ENCODE measurements at places on chromosomes 6 and 20.
A peak's percentile ranks its signal among the peaks of the same experiment; 100 is the strongest.

DNA sequence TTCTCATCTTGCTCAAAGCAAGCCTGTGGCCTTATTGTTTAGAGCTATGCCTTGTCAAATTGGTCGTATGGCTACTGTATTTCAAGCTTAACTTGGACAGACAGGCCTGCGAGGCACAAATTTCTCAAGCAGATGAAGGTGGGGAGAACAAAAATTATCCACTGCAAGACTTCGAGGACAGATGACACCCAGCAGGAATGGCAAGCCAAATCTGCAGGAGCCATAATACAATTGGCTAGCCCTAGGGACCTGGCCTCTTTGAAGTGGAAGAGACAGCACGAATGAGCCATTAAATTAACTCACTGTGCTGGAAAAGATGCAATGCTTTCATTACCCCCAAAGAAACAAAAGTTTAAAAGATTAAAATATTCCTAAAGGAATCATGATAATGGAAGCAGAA lies 5.0 kb upstream of the BLOC1S5 start:
- no peak for DNase-seq

- DNase-seq = peak; percentile 26
Measured at GRCh38 chr6:63307581-63308246, 12.1 kb downstream of the LGSN start.

- no peak for DNase-seq
Measured at GRCh38 chr20:18187020-18187419, 49.4 kb downstream of the KAT14 start.

- no peak for DNase-seq
Measured at GRCh38 chr6:134537146-134537555, 219.2 kb upstream of the SGK1 start.

DNA sequence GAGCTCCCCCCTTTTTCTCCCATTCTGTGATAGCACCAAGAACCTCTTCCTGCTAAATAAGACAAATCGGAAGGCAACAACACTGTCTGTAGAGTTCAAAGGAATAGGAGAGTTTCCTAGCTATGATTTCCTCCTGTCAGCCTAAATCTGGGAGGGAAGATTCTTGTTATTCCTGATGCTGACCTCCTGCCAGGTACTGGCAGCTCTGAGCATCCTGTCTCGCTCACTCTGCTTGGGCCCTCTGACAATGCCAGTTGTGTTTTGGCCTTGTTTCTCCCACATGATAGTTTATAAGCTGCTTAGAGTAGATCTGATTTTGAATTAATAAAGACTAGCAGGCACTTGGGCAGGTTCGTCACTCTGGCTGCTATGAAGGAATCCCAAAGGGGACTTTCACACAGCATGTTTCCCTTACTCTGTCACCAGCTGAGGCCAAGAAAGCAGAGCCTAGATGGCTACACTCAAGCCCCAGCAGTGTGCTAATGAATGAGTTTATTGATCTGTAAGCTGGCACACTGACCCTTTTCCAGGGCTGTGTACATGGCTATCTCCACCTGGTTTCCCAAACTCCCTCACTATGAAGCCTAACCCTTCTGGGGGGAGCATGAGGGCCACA lies 52.3 kb downstream of the UQCC1 start:
- DNase-seq = no peak

DNA sequence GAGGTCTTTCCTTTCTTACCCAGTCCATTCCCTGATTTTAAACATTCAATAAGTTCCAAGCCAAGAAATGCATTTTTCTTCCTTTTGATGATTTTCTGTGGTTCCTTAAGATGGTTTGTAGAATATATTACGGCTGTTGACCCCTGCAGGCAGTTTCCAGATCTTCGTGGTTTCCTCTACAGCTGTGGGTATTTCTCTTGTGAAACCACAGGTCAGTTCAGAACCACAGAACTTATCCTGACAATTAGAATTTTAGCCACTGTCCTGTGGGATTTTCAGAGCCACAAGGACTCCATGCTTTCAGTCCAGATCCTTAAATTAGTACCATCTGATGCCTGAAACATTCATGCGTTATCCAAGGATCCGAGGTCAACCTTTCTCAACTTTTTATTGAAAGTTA lies 29.7 kb upstream of the EXOC2 start:
- DNase-seq = peak; percentile 2

DNA sequence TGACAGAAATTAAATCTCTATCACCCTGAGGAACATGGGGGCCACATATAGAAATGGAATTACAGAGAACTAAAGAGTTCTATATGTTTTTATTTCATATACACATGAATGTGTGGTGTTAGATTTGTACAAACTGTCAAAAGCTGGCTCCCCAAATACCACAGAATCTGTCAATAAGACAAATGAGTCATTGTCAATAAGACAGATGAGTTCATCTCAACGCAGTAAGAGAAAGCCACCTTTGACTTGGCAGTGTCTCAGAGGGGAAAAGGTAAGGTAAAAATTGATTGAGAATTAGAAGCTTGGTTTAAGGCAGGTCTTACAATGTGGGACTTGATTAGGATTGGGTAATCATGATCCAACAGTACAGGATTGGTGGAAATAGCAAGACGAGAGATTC lies 124.2 kb upstream of the GPR6 start:
- no peak for DNase-seq

- no peak for DNase-seq
Measured at GRCh38 chr6:21971541-21971940, 325.3 kb downstream of the PRL start.

DNA sequence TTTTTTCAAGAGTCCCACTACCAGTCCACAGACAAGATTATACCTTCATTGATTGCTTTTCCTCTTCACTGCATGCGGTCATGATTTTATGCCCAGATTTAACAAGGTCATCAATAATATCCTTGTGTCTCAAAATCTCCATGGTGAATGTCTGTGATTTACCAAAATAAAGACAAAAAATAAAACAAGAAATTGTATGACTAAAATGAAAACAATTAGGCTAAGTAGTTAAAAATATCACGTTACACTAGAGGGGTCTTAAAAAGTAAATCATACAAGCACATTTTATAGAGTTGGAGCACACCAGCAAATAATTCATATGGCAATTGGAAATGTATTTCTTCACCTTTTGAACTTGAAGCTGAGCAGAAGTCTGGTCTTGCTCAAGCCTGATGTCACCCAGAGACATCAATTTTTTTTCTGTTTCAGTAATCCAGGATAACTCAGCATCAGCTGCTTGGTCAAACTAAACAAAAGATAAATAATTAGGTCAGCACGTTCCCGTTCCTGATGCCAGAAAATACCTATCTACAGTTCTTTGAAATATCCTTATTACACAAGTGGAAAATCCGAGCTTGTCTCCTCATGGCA lies 125.4 kb downstream of the DST start:
- no peak for DNase-seq

- DNase-seq = no peak
Measured at GRCh38 chr6:150977281-150977680, 111.8 kb downstream of the MTHFD1L start.

DNA sequence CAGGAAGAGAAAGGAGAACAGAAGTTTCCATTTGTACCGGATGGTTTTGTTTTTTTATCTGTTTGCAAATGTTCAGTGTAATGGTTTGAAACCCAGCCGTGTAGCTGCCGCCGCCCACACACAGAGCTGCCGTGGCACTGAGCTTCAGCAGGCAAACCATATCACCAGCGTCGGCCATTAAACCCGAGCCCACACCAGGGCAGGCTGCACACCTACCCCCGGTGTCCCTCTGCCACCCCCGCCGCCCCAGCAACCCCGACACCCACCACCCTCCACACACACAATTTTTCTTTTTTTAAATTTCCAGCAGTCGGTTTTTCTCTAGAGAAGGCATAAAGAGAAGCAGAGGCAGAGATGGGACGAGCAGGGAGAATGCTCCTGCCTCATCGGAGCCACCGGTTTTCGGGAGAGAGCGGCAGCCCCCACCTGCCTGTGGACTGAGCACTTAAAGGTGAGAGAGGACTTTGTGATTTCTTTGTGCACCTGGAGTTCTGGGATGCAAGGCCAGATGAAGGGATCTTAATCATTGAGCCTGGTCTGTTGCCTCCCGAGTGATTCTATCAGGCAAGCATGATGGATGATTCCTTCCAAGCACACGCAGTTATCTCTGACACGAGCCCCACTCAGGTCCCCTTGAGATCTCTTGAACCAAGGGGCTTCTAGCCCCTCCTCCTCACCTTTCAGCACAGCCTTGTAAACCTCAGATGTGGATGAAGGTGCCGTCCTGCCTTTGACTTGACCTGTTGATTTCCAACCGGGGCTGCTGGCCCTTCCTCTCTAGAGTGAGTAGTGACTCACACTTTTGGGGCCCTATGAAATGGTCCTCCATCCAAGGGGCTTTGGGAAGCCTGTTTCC lies 17.5 kb upstream of the ZNF831 start:
- DNase-seq = no peak

DNA sequence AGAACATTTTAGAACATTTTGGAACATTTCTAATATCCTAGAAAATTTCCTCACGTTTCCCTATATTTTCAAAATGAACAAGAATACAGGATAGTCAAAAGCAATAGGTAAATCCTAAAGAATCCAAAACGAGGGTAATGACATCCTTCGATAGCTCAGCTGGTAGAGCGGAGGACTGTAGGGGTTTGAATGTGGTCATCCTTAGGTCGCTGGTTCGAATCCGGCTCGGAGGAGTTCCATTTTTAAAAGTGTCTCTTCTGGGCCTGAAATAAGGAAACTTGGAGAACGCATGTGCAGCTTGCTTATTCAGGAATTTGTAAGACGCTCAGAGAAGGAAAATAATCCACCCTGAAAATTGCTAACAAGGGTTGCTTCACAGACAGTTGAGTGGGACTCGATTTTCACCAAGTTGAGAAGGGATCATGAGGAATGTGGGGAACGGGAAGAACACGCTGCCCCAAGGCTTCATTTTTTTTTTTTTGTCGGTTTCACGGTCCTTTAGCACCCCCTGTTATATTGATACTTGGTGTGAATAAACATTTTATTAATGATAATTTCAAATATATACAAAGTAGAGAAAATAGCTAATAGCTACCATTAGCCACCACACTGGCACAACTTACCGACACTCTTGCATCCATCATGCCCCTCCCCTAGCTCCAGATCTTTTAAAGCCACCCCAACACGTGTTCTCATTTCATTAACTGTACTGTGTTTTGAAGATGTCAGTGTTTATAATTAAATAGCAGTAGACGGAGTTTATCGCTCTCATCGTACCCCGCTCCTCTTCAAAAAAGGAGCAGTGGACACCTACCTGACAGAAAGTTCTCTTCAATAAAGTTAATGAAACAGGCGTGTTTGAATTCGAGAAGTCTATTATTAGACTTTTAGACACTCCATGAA lies 1.8 kb upstream of the ABT1 start:
- DNase-seq = no peak

- no peak for DNase-seq
Measured at GRCh38 chr6:1031720-1032119, 280.2 kb upstream of the FOXQ1 start.

DNA sequence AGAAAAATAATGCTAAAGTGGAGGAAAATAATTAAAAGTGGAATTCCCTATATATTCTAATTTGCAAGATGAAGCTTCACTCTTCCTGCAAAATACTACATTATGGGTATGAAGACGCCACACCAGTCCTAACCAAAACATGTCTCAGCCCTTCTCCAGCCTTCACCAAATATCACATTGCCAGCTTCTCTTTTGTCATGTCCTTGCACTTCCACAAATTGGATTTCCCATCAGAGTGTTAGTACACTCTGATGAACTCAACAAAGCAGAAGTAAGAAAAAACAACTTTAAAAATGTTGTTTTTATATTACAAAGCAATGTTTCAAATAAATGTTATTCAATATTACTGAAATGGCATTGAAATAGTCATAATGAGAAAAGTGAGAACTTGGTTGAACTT lies 62.4 kb upstream of the RNF146 start:
- DNase-seq = no peak

- no peak for DNase-seq
Measured at GRCh38 chr6:16446273-16446672, 207.9 kb downstream of the GMPR start.

DNA sequence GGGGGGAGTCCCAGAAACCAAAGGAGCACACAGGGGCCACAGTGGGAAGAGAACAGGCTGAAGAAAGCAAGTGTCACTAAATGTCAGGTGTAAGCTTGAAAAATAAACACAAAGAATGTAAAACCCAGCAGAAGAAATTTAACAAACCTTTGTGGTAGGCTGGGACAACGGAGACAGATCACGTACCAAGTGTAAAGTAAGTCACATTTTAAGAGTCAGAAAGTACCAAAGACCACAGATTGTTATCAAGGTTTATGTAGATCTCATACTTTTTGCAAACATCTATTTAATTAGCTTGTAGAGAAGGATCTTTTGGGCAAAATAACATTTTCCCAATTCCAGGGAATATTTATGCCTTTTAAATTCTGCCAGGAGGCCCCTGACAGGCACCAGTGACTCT lies 1.6 kb downstream of the CLIC5 start:
- no peak for DNase-seq

- peak; percentile 23 for DNase-seq
Measured at GRCh38 chr6:142112451-142113061, 20.2 kb upstream of the GJE1 start.

DNA sequence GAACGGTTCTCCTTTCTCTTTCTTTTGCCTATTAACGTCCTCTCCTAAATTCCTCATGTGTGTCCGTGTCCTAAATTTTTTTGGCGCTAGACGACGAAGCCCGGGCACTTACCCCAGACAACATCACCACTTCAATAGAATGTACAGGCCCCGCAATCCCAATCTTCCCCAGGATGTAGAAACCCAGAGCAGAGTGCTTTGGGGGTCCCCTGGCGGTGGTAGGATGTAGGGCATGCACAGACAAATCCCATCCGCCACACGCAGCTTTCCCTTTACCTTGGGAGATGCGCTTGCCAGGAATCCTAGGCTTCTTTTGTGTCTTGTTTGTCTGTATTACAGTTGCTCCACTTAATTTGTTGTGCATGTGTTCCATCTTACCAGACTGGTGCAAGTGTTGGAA lies 417.3 kb upstream of the ARID1B start:
- DNase-seq = no peak

GRCh38 chr6:169451065-169451838 lies 197.6 kb upstream of the THBS2 start:
- no peak for DNase-seq

- no peak for DNase-seq
Measured at GRCh38 chr6:7887278-7887991, 23.2 kb downstream of the TXNDC5 start.

- DNase-seq = peak; percentile 25
Measured at GRCh38 chr6:105997482-105997881, 88.7 kb upstream of the PRDM1 start.

DNA sequence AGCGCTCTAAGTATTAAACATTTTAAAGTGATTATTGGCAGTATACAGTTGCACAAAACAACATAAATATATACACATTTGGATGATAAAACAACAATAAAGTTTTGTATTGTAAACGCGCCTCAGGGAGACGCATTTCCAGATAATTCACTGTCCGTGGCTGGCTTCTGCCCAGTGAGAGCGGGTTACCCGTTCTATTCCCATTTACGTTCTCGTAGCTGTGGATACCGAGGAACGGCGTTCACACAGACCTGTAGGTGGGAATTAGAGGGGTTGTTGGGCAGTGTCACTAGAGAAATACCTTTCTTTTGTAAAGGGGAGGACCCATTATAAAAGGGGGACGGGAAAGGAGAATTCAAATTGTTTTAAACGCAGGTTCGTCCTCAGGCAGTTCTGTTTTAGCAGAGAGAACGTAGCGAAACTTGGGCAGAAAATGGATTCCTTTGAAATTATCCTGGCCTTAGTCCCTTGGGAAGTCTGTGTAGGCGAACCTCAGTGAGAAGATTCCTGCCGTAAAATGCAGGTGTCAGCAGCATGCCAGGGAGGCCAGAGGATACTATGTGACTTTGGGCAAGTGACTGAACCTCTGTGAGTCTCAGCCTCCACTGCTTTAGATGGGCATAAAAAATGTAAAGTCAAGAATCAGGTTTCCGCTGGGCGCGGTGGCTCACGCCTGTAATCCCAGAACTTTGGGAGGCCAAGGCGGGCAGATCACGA lies 756 bp downstream of the MTG2 start:
- no peak for DNase-seq

GRCh38 chr20:48259456-48259855 lies 474.2 kb upstream of the SULF2 start:
- DNase-seq = no peak

Measured in GF-D8 (cell line).